Effector memory CD4-positive, alpha-beta T cell (primary cell): ENCODE measurements at places on chromosomes 16 and 17.

GRCh38 chr16:69724981-69725479 is 1.3 kb downstream of the NQO1 start:
- DNase-seq, result no peak

DNA sequence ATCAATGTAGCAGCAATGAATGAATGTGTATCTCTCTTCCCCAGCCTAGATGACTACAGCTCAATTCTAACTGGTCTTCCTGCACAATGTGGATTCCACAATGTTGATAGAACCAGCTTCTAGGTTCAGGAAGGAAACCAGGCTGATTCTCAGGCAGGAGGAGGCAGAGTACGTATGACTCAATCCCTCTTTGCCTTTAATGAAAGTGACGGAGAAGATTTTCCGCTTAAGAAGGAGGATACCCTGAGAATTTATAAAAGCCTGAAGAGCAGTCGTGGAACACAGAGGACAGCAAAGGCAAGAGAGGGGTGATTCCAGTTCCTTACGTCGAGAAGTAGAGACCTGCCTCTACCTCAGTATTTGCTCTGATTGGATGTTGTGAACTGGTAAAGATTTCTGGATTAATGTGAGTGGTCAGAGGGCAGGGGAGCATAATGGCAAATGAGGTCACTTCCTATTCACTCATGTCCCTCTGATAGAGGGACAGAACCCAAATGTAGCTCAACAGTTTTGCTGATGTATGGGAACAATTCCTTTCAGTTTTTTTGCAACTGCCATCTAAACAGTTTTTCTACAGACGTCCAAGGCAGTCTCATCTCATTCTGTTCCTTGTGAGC is 15.0 kb upstream of the SLC16A11 start:
- no peak for DNase-seq

DNA sequence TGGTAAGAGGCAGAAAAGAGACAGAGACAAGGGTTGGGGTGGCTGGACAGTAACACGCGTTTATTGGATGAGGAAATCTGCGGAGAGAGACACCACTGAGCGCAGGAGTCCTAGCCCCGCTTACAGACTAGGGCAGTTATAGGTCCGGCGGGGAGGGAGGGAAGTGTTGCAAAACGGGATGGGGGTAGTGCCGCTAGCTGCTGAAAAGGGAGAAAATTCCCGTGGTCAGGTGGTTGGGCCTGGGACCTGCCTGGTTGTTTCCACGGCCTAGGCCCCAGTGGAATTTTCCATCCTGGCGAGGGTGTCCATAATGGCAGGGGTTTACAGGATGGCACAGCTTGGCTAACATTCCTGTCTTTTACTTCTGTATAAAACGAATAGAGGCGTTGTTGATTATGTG is 5.5 kb upstream of the CPHXL2 start:
- no peak for DNase-seq

- no peak for DNase-seq
These were observed 87.2 kb upstream of the IRX3 start for GRCh38 chr16:54373534-54374520.

- no peak for DNase-seq
These were observed 207.7 kb upstream of the CHMP6 start for GRCh38 chr17:80783971-80784370.

DNA sequence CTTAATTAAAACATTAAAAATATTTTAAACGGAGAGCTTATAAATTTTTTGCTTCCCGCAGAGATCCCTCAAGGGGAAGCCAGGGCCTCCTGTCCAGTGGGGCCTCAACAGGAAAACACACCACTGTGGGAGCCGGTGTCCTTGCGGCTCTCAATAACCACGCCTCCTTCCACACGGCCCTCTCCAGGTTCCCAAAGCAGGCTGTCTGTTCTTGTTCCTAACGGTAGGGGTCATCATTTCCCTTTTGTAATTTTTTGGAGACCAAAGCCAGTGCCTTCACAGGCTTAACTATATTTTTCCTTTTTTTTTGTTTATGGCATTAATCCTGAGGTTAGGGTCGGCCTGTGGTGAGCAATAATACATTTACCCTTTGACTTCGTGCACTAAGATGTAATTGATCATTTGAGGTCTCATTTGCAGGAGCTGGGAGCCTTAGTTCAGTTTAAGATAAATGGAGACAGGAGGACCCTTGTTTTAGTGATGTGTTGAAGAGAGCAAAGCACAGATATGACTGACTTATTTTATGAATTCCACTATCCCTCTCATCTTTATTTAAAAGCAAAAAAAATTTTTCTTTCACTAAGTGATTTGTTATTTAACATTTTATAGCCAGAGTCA is 77.5 kb upstream of the N4BP1 start:
- no peak for DNase-seq

GRCh38 chr17:15744885-15745284 is 12.8 kb downstream of the TBC1D26 start:
- DNase-seq, result no peak

- no peak for DNase-seq
These were observed 26.2 kb upstream of the TXNDC11 start for GRCh38 chr16:11768849-11769248.

GRCh38 chr17:17741349-17742023 is 60.2 kb downstream of the RAI1 start:
- no peak for DNase-seq

- no peak for DNase-seq
These were observed 7.6 kb upstream of the BAIAP3 start for GRCh38 chr16:1325673-1326371.

- DNase-seq, result no peak
These were observed 474.8 kb downstream of the SHISA9 start for GRCh38 chr16:13376174-13376573.

DNA sequence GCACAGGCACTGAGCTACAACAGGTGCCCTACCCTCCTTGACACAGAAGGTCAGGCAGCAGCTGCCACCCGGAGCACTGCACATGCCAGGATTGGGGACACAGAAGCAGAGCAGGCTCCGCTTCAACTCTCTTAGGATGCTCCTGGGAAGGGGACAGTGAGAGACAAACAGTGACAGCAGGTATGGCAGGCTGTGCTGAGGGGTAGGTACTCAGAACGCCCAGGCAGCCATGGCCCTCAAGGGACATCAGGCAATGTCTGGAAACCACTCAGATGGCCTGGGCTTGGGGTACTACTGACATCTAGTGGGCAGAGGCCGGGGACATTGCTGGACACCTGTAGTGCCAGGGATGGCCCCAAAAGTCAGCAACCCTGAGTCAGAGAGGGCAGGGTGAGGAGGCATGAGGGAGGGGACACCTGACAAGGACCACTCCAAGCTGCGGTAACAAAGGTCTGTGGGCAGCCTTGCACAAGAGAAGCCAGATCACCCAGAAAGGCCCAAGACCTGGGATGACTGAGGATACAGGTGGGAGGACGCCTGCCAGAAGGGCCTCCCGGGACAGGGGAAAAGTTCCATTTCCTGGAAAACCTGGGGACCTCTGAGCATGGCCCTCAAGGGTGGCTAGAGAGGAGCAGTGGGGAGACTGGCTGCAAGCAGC is 21.2 kb downstream of the PEMT start:
- DNase-seq, result no peak

DNA sequence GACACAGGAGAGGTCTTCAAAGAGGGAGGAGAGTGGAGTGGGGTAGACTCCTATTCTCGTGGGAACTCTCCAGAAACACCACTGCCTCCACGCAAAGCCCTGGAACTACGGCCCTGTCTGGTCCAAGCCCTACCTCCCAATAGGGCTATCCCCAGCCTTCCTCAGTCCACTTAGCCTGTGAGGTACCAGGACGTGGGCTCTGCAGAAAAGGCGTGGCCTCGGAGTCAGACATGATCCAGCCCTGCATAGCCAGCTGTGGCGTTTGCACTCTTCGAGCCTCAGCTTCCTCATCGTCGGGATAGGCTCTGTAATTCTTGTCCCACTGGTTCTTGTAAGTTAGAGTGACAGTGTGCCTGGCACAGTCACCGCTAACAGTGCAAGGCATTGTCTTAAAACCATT is 13.8 kb downstream of the ENDOV start:
- DNase-seq, result no peak

DNA sequence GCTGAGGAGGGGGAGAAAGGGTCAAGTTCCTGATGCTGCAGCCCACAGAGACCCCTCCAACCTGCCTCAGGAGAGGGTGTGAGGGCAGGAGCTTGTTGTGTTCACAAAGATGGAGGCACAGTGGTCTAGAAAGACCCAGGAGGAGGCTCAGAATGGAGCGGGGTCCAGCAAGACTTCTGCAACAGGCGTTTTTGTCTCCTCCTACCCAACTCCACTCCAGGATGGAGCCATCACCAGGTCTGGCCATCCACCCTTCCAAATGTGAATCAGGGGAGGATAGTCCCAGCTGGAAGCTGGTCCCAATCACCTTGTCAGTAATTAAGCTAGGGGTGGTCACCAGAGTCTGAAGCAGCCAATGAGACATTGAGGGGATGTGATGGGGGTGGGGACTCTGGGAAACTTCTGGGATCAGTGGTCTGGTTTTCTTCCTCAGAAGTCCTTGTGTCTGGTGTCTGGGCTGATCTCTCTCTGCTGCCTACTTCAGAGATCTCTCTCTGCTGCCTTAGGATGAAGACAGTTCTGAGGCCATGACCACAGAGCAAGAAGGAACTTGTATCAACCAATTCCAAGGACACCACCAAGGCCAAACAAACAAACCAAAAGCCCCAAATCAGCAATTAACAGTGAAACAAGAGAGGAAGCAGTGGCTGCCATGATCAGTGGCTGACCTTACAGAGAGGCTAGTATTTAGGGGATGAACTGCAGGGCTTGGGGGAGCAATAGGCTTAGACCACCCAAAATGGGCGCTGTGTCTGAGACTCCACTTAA is 14.5 kb downstream of the CD300LB start:
- no peak for DNase-seq

GRCh38 chr17:32492648-32493289 is 6.0 kb downstream of the CDK5R1 start:
- no peak for DNase-seq
